ENCODE measurements at places on chromosomes 5 and 9. TPM values are rescaled to one million over a fixed set of nuclear protein-coding genes. Genes with fewer than 3 reads are reported as not detected.

The FAM221B gene
- total RNA-seq: not detected

The GAPT gene
- not detected for total RNA-seq

The PCDHA3 gene
- total RNA-seq: 0.07 TPM

The IFNA2 gene
- total RNA-seq: not detected

The SECISBP2 gene
- total RNA-seq: 47.6 TPM

DNA sequence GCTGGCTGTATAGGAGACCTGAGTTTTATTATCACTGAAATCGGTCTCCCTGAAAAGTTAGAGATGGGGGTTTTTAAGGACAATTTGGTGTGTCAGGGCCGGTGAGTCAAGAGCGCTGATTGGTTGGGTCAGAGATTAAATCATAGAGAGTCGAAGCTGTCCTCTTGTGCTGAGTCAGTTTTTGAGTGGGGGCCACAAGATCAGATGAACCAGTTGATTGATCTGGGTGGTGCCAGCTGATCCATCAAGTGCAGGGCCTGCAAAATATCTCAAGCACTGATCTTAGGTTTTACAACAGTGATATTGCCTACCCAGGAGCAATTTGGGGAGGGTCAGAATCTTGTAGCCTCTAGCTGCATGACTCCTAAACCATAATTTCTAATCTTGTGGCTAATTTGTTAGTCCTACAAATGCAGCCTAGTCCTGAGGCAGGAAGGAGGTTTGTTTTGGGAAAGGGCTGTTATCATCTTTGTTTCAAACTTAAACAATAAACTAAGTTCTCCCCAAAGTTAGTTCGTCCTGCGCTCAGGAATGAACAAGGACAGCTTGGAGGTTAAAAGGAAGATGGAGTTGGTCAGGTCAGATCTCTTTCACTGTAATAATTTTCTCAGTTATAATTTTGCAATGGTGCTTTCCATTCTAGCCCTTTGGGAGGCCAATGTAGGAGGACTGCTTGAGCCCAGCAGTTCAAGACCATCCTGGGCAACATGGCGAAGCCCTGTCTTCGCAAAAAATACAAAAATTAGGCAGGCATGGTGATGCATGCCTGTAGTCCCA is 31.6 kb upstream of the RFK start:
- DNase-seq: no peak

DNA sequence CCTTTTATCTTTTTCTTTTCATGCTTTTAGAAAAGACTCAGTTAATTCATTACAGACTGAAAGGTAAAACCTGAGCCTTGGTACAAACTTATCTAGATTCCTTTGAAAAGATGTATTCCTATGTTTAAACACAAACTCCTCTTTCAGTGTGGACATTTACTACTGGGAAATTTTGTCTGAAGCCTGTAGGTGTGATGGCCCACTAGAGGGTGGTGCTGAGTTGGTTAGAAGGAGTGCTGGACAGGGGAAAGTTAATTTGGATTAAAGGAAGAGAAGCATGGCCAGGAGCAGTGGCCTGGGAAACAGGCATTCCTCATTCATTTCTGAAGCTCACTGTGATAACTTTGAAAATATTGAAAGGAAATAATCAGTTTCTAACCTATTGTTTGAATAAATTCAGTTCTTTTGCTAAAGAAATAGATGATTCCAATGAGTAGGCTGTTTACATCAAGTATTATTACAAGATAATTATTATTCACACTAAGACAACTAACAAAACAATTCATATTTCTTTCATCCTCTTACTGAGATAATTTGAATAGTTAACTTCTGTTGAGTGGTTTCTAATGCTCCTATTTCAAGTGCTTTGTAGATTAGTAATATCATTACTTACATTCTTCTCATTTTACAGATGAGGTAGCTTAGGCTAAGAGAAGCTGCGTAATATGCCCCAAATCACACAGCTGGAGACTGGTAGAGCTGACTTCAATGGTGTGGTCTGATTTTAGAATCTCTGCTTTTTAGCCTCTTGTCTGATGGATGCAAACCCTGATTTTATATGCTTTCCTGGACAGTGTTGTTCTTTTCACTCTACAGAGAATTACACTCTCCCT is 150.9 kb downstream of the ADGRV1 start:
- peak; percentile 9 for DNase-seq

DNA sequence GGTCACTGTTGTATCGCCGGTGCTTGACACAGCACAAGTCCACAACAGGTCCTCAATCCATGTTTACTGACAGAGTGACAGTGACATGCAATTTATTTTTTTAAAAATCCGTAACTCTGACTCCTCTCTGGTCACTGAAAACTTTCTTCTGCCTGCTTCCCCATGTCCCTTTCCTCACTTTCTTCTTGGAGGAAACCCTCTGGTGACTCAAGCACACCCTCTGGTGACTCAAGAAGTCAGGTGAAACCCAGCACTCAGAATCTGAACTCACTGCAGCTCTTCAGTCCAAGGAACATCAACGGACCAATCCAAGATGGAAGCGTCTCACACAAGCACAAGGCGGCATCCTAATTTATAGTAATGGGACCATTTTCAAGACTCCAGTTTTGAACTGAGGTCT is 245.9 kb downstream of the FSTL4 start:
- no peak for DNase-seq

DNA sequence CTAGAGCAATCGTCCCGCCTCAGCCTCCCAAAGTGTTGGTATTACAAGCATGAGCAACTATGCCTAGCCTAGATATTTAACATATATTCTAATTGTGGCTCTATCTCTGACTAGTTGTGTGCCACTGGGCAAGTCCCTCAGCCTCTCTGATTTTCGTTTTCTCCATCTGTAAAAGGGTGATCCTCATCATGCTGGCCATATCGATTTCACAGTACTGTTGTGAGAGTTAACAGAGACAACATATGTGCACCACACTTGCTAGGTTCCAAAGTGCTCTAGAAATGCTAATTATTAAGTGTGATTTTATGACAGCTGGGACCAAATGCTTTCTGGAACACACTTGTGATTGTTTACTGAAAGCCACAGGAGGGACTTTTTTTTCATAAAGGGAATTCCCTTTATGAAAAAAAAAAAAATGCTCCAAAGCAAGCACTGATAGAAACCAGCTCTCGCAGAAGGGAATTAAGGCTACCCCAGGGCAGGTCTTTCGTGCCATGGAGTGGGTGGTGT is 78.5 kb upstream of the EPB41L4B start:
- no peak for DNase-seq

- DNase-seq: no peak
Measured at GRCh38 chr5:51001227-51001923, 334.9 kb downstream of the PARP8 start.

DNA sequence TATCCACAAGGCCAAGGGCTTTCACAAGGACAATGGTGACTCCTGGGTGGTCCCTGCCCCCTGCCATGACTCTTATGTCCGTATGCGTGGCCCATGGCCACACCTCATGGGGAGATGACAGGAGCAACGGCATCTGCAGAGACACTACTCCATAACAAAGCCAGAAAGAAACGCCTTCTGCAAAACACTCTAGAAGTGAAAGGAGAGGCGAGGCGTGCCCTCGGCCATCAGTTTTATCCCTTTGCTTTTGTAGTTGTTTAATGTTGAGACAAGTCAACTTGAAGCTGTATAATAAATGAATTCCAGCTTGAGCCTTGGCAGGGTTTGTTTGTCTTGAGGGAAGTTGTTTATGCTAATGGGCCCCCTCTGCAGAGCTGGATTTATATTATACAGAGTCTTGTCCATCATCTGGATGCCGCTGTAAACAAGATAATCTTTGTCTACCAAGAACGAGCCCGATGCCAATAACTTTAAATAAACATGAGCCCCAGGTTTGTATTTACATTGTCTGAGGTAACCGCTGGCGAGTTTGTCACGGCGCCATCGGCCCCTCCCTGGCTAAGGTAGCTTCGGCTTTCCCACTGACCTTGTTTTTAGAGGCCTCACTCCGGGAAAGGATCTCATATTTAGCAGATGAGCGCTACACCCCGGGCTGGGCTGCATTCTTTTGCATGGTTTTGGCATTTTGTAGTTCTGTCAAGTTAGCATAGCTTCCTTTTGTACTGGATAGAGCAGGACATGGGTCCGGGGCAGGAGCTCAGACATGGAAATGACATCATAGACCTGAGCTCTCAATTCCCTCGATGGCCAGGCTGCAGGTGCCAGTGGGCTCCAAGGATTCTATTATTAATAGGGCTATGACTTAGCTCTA is 165.3 kb downstream of the ERCC6L2 start:
- DNase-seq: no peak

DNA sequence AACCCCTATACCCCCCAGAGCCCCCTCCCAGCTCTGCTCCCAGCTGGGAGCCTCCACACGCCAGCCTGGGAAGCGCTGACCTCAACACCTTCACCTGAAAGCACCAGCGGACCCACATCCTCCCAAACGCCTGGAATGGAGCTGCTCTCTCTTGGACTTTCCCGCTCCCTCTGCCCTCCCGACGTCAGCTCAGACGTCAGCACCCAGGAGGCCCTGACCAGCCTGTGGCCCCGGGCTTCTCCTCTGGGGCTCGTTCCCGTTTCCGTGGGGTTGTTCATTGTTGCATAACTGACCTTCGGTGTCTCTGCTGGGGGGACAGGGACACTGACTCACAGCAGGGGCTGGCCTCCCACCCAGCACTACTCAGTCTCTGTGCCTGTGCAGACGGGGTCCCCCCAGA is 35.0 kb upstream of the SLC6A3 start:
- no peak for DNase-seq

- DNase-seq: no peak
Measured at GRCh38 chr5:39432696-39433530, 8.1 kb upstream of the DAB2 start.

- peak; percentile 54 for DNase-seq
Measured at GRCh38 chr5:23419115-23419514, 88.3 kb upstream of the PRDM9 start.

DNA sequence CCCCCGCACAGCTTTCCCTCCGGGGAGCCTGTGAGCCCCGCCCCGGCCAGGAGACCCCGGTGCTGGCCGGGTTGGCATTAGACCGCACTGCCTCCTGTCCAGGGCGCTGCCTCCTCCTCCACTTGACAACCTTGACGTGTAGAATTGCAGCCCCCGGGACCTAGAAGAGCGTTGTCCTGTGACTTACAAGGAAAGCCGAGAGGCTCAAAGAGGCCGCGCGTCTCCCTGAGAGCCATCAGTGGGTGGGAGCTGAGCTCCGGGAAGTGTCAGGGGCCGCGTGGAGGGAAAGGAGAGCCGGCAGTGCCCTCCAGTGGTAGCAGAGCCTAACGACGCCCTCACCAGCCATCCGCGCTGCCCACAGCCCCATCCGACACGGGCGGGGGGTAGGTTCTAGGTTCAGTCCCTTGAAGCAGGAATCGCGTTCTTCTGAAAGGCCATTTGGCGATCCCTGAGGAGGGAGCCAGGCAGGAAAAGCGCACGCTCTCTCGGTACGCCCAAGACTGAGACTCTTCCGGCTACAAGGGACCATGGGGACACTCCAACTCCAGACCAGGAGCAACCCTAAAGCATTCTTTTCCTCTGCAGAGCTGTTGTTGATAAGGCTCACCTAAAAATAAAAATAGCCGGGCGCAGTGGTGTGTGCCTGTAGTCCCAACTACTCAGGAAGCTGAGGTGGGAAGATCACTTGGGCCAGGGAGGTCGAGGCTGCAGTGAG is 40.6 kb upstream of the SAP30L start:
- no peak for DNase-seq

GRCh38 chr5:131171276-131171810 is 599 bp downstream of the LYRM7 start:
- DNase-seq: no peak

DNA sequence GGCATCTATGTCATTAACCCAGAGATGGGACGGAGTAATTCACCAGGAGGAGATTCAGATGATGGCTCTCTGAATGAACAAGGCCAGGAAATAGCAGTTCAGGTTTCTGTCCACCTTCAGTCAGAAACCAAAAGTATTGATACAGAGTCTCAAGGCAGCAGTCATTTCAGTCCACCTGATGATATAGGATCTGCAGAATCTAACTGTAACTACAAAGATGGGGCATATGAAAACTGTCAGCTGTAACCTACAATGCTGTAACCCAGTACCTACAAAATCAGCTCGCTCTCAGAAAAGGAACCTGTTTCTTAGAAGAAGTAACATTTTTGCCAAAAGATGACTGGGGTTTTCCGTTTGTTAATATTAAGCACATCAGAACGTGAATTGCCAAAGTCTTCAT is 14.7 kb downstream of the MFAP3 start:
- no peak for DNase-seq

- peak; percentile 2 for DNase-seq
Measured at GRCh38 chr5:44332285-44332971, 56.8 kb downstream of the FGF10 start.

DNA sequence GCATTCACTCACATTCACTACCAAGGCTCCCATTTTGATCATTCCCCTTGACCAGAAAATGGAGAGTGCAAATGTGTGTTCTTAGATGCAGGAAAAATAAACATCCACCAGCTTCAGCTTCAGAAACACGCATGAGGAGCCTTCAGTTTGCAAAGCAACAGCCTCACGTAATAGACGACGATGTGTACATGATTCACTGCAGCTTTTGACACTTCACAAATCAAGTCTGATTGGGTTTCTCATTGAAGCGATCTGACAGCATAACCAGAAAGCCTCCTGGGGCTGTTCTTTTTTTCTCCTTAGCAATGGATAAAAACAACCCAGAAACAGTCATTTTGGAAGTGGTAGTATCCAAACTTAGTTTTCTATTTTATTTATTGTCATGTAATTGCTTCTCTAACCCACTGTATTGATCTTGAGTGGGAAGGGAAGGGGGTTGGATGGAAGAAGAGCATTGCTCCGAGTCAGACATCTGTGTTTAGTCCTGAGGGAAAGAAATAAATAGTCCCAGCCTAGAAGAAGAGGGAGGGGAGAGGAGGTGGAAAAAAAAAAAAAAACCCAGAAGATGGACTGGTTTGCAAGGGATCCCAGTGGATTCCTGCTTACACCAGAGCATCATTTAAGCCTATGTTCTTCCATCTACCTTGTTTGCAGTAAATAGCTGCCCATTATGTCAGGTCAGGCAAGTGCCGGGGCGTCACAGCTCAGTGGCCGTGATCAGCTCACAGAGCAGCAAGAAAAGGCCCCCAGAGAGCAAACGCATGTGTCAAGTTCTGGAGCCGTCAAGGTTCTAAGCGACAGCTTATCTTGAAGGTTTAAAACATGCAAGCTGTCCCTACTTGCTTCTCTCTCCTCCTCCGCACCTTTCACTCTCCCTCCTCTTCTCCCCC is 190.2 kb upstream of the SNX2 start:
- no peak for DNase-seq

- DNase-seq: no peak
Measured at GRCh38 chr9:111648066-111648465, 13.3 kb upstream of the GNG10 start.

GRCh38 chr5:149240354-149240998 is 31.2 kb upstream of the AFAP1L1 start:
- DNase-seq: no peak

DNA sequence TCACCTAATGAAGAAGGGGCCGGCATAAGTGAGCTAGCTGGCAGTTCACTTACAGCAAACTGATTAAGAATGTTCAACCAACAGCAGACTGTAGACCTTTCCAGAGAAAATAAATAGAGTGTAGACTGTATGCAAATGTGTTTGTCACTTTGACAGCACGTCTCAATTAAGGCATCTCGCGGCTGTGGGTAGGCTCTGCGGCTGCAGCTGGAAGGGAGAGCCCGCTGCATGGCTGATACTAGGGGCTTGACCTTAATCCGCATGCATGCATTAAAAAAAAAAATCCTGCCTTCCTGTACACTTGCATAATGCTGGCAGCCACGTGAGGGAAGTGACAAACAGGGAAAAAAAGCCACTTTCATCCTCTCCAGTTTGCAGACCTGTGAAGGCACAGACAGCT is 82.3 kb downstream of the CRB2 start:
- no peak for DNase-seq
